ENCODE measurements at places on chromosomes 5 and 9. TPM values are rescaled to one million over a fixed set of nuclear protein-coding genes. Genes with fewer than 3 reads are reported as not detected.

- DNase-seq = no peak
Observed at GRCh38 chr5:11642438-11642837, 261.8 kb downstream of the CTNND2 start.

- DNase-seq = no peak
Observed at GRCh38 chr9:87083986-87084385, 136.7 kb upstream of the GAS1 start.

GRCh38 chr5:105506692-105507277 is 1944.2 kb upstream of the NUDT12 start:
- no peak for DNase-seq

GRCh38 chr5:3051400-3051799 is 299.9 kb upstream of the IRX2 start:
- DNase-seq = no peak

DNA sequence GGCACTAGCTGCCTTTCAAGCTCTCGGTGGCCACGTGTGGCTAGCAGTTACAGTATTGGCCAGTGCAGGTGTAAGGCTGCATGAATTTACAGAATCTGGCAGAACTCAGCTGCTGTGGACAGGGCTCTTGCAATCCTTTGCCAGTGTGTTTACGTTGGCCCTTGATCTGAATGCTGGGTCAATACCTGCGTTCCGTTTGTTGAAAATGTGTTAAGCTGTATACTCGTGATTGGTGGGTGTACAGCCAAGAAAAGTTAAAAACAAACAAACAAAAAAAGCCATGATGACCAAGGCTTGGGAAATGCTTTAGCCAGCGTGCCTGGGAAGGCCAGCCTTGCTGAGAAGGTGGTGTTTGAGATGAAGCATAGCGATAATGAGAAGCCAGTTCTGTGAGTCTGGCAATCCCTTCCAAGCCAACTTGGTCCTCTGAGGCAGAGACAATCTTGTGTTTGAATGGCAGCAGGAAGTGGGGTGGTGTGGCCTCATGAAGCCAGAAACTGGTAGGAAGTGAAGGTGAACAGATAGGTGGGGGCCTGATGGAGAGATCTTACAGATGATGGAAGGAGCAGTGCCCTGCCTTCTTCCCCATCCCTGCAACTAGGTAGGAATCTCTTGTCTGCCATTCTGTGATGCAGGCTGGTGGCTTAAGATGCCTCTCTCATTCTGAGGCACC is 820 bp upstream of the CFAP90 start:
- no peak for DNase-seq

Gene SMIM33
- 0.34 TPM for total RNA-seq

All from activated naive CD8-positive, alpha-beta T cell treated with anti-CD3 and anti-CD28 coated beads, Interleukin-2, amount 10 ng/mL, durations not matched to agents 7 days and 5 days (primary cell).